ENCODE measurements at places on chromosomes 6 and 20.

DNA sequence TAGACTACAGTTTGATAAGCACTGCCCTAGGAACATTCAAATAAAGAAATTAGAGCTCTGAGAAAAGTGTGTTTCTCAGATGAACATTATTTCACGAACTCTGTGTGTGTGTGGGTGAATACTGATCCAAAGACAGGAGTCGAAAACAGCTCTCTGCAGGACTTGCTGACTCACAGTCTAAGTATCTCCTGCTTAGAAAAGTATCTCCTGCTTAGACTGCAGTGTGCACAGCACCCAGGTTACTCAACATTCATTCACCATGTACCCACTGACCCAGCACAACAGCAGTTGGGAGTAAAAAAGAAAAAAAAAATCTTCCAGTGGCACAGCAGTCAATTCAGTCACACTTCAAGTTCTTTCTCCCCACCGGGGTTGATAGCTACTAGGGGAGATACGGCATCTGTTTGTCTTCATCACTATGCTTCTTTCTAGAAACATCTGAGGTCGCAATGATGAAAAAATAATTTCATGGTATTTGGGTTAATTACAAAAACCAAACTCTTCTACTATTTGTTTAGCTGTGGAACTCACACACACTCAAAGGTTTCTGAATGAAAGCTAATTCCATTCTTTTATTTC lies 48.0 kb downstream of the GCLC start:
- H3K36me3 ChIP-seq, result no peaks in the 10 kb centered on the region
- no peak overlapping the region for H3K27ac ChIP-seq
- no peak overlapping the region for H3K4me3 ChIP-seq
- no peaks in the 10 kb centered on the region for H3K27me3 ChIP-seq
- DNase-seq, result no peak

- no peak overlapping the region for H3K4me3 ChIP-seq
- no peak overlapping the region for H3K27ac ChIP-seq
- DNase-seq, result no peak
- no peaks in the 10 kb centered on the region for H3K27me3 ChIP-seq
- no peaks in the 10 kb centered on the region for H3K4me1 ChIP-seq
Measured at GRCh38 chr6:101912311-101912710, 518.8 kb downstream of the GRIK2 start.

DNA sequence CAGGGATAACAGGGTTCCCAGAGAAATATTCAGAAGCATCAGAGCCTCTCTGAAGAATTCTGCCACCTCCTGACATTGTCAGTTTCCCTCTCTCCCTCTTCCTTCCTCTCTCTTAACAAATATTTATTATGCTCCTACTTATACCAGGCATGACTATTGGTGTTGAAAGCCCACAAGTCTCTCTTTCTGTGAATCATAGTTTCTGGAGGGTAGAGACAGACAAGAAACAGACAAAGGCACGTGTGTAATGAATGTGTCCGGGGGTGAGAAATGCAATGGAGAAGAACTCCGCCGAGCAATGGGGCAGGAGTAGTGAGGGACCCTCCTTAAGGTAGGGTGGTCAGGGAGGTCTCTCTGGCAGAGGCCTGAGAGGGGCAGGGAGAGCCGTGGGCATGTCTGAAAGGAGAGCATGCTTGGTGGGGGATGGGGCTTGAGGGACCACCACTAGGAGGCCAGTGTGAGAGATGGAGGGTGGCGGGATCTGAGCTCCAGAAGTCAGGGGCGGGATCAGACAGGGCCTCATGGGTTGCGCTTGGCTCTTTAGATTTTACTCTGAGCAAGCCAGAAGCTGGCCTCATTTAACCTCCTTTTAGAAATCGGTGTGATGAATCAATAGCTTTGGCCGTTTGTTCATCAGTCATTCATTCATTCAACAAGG lies 57.3 kb downstream of the EYA2 start:
- H3K4me1 ChIP-seq, result no peaks in the 10 kb centered on the region
- DNase-seq, result no peak
- no peak overlapping the region for H3K27ac ChIP-seq
- H3K27me3 ChIP-seq, result no peaks in the 10 kb centered on the region
- no peaks in the 10 kb centered on the region for H3K36me3 ChIP-seq
- no peak overlapping the region for H3K4me3 ChIP-seq

DNA sequence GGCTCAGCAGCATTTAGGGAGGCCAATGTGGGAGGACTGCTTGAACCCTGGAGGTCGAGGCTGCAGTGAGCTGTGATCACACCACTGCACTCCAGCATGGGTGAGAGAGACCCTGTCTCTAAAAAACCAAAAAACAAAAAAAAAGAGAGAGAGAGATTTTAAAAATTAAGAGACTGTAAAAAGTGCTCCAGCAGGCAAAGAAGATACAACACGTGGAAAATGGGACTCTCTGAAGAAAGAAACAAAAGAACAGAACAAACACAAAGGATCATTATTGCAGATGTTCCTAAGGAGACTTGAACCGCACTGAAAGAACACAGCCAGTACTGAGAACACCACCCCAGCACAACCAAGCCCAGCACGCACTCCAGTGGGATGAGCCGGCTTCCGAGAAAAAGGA lies 74.2 kb downstream of the TAF4 start:
- no peaks in the 10 kb centered on the region for H3K27me3 ChIP-seq
- H3K4me1 ChIP-seq, result no peaks in the 10 kb centered on the region
- H3K36me3 ChIP-seq, result peaks cover 36% of the 10 kb centered on the region
- no peak overlapping the region for H3K27ac ChIP-seq
- no peak for DNase-seq
- H3K4me3 ChIP-seq, result no peak overlapping the region

DNA sequence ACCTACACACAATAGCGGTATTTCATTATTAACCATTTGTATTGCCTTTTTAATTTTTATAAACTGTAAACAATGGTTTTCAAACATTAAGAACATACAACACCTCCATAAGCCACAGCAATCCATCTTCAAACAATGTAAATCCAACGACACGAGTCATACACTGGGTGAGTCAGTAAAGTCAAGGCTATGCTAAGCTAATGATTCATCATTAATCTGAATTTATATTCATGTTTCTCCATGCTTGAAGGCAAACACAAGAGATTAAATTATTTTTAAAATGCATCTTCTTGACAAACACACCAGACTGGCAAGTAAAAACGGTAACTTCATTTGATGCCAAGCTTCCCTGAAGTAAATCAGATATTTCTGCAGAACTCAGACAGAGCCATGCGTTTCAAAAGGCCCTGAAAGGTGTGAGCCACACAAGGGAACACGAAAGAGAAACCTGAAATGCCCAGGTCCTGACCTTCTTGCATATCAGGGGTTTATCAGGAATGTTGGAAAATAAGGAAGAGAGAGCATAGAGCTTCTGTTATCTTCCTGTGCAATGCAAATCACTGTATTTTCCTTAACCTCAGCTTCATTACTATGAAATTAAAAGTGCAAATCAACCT lies 162.5 kb downstream of the ALDH8A1 start:
- H3K27ac ChIP-seq, result no peak overlapping the region
- H3K27me3 ChIP-seq, result no peaks in the 10 kb centered on the region
- H3K4me1 ChIP-seq, result no peaks in the 10 kb centered on the region
- H3K4me3 ChIP-seq, result no peak overlapping the region
- no peaks in the 10 kb centered on the region for H3K36me3 ChIP-seq
- DNase-seq, result peak; percentile 17
